ENCODE measurements at places on chromosomes 16 and 17.
A peak's percentile ranks its signal among the peaks of the same experiment; 100 is the strongest.

DNA sequence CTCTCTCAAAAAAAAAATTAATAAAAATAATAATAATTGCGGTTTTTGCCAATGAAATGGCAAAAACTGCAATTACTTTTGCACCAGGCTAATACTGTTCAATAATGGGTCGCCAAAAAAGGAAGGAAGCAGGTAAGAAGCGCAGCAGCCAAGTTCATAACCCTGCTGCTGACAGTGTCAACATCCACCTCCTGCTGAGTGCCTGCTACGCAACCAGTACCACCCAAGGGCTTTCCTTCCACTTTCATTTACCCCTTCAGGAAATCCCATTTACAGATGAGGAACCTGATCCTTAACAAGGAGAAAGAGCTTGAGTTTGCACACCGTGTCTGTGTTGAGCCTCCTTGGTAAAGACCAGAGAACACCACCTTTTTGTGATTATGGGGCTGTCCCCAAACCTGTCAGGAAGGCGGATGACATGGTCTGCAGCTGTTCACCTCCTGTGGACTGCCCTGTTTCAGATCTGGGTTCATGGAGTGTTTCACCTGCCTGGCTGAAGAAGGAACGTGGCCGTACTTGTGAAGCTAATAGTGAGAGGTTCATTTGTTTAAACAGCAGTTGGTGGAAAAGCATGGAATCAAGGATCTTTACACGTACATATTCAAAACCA is 378.0 kb downstream of the SLC39A11 start:
- DNase-seq: no peak

DNA sequence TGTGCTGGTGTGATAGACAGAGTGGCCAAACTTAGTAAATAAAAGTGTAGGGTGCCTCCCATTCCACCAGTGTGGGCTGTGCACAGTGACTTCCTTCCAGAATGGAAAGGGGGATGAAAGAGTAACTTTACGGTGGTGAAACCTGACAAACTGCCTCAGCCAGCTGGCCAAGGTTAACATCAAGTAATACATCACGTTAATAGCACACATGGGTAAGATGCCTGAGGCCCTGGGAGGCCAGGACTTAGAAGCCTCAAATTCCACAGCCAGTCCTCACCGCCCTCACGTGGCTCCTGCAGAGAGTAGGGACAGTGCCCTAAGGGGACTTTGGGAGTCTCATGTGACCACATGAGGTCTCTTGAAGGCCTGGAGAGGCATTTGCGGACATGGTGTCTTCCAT is 14.1 kb downstream of the RMI2 start:
- no peak for DNase-seq

GRCh38 chr17:49741009-49741691 is 22.8 kb downstream of the FAM117A start:
- peak; percentile 39 for DNase-seq

GRCh38 chr16:69329369-69330285 is 761 bp downstream of the PDF start:
- DNase-seq: peak; percentile 57

- no peak for DNase-seq
Measured at GRCh38 chr17:40338058-40338457, 26.5 kb downstream of the GJD3 start.

DNA sequence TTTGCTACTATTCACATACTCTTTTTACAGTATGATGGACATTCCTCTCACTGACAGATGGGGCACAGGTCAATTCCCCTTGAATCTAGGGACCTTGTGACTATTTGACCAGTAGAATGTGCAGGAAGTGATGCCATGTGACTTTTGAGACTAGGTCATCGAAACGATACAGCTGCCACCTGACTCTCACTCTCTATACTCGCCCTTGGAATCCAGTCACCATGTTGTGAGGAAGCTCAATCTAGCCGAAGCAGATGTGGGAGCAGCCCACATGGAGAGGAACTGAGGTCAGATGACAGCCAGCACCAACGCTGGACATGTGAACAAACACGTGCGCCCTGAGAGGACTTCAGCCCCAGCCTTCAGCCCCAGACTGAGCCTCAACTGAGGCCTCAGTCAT is 148.2 kb upstream of the CDC42EP4 start:
- no peak for DNase-seq

DNA sequence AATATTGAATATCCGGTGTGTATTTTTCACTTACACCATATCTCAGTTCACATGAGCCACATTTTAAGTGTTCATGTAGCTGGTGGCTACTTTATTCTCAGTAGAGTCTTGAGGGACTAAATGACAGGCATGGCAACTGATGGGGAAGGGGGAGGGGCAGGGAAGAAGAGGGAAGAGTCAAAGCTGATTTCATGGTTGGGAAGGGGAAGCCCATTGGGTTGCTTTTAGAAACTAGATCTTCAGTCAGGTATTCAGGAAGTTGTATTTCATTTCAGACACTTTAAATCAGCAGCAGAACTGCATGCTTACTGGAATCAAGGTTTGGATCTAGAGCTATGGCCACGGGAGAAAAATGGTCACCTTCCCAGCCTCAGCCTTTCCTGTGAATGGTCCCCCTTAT is 2.9 kb upstream of the WIPI1 start:
- no peak for DNase-seq

DNA sequence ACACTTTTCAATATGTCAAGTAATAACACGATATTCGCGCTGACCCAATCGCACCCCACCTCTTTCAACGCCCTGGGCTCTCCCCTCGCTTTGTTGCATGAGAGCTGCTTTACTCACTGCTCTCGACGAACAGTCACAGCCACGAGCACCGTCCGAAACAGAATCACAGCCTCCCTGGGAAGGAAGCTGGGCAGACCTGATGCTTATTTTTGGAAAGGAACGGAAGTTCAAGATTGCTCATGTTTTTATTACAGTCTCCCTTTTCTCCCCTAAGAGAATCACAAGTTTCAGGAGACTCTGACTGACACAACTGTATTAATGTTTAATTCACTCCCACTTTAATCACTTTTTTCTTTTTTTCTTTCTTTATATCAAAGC is 67.8 kb downstream of the ANKRD11 start:
- DNase-seq: peak; percentile 71

GRCh38 chr17:19727501-19728078 is 11.2 kb upstream of the SLC47A2 start:
- DNase-seq: peak; percentile 76

DNA sequence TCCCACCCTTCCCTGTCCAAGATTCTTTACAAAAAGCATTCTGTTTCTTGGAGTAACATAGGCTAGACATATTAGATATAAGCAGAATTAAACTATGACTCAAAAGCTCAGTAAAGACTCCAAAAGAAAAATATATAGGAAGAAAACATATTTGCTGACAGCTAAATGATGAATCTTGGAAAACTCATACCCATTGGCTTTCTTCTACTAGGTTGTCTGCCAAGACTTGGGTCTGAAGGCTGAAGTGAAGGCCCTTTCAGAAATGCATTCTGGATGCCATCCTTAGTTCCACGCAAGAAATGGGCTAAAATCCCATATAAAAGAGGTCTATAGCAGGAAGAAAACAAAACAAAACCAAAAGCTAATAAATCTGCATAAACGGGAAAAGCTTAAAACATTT is 15.1 kb downstream of the CEP20 start:
- no peak for DNase-seq

- no peak for DNase-seq
Measured at GRCh38 chr16:56956756-56957155, 5.0 kb upstream of the CETP start.

GRCh38 chr17:8821446-8822105 is 22.4 kb upstream of the MFSD6L start:
- DNase-seq: no peak

GRCh38 chr17:71071837-71072236 is 902.5 kb downstream of the KCNJ2 start:
- DNase-seq: peak; percentile 81

DNA sequence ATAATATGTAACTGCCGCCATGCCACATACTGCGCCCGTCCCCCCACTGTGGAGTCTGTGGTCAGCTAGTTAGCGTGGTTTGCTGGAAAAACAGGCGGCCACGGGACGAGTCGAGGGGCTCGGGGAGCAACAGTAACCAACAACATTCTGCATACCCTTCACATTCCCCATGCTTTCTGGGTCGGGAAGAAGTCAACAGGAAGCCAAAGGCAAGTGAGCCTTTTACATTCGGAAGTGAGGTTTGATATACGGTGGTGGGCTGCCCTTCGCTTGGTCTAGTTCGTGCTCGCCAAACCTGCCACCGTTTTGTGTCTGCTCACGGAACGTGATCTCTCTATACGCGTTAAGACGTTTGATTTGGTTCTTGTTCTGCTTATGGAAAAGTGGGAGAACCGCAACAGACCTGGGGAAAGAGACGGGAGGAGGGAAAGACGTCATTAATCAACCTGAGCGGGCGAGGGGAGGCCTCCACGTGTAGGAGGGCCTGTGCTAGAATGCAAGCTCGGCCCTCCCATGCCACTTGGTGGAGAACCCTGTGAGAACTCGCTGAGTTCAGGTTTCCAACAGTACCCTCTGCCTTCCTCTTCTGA is 28.9 kb upstream of the CFAP20 start:
- DNase-seq: no peak

- no peak for DNase-seq
Measured at GRCh38 chr16:51050377-51050706, 100.7 kb downstream of the SALL1 start.

GRCh38 chr16:86396901-86397311 is 113.4 kb upstream of the FOXF1 start:
- DNase-seq: peak; percentile 88

GRCh38 chr17:65455154-65455971 is 106.1 kb downstream of the AXIN2 start:
- no peak for DNase-seq

DNA sequence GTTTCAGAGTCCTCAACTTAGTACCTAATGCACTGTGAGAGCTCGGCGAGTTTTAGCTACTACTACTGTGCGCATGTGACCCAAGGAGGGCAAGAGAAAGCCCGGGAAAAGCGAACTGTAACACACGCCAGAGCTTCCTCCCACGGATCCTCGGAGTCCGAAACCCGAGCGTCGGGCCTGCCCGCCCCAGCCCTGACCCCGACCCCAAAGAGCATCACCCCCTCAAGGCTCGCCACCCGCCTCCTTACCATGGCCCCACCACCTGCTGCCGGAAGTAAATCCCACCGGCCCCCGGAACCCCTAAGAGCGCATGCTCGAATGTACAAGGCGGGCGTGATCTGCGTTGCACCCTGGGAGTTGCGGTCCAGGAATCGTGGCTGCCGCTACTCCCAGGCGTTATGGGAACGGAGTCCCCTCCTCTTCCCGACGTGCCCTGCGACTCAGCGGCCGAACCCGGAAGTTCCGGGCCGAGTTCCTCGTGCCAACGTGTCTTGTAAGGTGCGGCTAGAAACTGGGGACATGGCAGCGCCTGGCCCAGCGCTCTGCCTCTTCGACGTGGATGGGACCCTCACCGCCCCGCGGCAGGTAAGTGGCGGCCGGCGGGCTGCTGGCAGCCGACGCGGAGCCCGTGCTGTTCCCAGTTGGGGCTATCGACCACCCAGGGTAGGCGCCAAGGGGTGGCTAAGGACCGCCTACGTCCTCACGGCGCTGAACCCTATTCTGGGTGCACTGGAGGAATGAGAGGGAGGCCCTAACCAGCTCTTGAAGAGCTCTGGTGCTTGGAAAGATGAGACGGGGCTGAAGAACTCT is at the start of the genes PMM2 and TMEM186:
PMM2 (plus strand) TSS at position 476 of the 810 bp plus-strand sequence; CDS start at position 520, 44 bp downstream.
TMEM186 (minus strand) TSS at position 276 of the 810 bp plus-strand sequence; CDS start at position 251, 25 bp downstream.
- DNase-seq: peak; percentile 99

DNA sequence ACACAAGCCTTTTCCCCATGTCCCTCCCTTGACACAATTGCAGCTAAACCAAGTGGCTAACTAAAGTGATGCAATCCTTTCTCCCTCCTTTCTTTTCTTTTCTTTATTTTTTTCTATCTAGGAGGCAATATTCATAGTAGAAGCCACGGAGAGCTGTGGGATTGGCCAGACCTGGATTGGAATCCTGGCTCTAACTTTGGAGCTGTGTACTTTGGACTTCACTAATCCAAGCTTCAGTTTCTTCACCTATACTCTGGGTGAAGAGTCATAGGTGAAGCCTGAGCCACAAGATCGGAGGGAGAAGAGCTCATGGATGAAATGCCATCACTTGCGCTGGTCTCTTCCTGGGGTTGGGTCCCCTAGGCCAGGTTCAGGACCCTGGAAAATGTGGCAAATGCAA is 177.2 kb downstream of the IRX5 start:
- DNase-seq: no peak

DNA sequence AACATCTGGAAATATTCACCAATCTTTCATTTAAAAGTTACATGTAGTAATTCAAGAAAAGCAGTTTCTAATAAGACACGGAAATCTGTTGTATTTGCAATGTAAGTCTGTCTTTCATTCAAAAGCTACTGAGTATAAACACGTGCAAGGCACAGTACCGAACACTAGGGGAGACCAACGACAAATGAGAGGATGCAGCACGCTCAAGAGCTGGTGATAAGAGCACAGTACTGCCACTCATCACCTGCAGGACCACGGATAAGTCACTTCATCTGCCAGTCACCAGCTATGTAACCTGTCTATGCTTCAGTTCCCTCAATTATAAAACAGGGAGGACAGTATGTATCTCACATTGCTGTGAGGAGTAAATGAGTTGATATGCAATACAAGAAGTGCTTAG is 67.1 kb downstream of the CLEC18A start:
- no peak for DNase-seq

- peak; percentile 95 for DNase-seq
Measured at GRCh38 chr16:89581045-89581695, 5.6 kb downstream of the CPNE7 start.

DNA sequence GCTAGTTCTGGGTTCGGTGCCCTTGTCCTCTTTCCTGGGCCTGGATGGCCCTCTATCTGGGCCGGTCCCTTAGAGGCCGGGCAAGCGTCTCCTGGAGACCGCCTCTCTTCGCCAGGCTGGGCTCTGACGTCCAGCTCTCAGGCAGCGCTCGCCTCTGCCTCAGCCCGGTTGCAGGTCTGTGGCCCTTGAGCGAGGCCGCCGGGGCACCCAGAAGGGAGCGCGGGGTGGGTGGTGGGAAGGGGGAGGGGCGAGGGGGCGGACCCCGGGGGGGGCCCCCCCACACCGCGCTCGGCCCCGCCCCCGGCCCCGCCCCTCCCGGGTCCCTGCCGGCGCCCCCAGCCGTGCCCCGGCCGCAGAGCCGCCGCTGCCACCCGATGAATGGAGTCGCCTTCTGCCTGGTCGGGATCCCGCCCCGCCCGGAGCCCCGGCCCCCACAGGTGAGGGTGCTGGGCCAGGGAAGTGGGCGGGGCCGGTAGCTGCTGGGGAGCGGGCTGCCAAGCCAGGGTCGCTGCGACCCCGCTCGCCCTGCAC is at the start of gene ARHGAP23:
ARHGAP23 (plus strand) TSS at position 353 of the 531 bp plus-strand sequence; CDS start at position 375, 22 bp downstream.
- DNase-seq: peak; percentile 96

GRCh38 chr17:76635039-76635438 is 8.5 kb downstream of the ST6GALNAC1 start:
- no peak for DNase-seq

- DNase-seq: no peak
Measured at GRCh38 chr17:21482189-21482865, 106.2 kb downstream of the KCNJ12 start.

- DNase-seq: no peak
Measured at GRCh38 chr17:82346342-82347300, 12.4 kb upstream of the TEX19 start.

- DNase-seq: no peak
Measured at GRCh38 chr16:57688987-57689761, 5.4 kb upstream of the DRC7 start.

Measured in GM03348 (cell line).